ENCODE measurements at places on chromosomes 5 and 9.

DNA sequence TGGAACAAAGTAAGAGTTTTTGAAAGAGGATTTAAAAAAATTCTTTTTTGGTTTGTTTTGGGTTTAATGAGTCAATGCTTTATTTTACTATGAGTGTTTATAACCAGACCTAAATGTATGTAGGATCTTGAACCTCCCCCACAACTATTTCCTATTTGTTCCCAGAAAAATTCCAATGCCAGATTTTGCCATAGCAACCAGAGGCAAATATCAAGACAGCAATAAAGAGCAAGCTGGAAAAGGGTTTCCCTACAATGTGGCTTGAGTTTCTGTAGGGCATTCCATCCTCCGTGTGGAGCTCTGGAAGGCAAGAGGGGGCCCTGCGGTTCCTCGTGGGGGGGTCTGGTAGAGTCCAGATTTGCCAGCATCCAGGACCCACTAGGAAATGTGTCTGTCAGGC, 27.8 kb upstream of the GDNF start:
- no peak for DNase-seq

DNA sequence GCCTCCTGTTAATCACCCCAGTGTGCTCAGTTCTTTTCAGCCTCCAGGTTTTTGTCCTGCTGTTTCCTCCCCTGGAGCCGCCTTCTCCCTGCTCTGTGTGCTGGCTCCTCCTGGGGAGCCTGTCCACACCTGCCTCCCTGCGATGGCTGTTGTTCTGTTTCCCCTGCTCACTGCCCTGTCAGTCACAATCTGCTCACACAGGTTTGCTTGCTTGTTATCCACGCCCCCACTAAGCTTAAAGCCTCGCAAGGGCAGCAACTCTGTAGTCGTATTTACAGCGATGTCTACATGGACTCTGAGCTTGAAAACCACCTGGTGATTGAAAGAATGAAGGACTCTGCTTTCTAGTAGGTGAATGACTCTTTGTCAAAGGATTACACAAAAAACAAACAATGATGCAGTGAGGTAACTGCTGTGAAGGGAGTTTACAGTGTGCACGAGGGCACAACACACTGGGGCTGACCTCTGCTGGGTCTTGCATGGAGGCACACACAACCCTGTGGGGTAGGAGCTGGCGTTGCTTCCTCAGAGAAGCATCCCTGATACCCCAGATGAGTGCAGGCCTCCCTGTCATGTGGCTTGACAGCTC, 39.6 kb upstream of the TEX48 start:
- DNase-seq, result no peak

DNA sequence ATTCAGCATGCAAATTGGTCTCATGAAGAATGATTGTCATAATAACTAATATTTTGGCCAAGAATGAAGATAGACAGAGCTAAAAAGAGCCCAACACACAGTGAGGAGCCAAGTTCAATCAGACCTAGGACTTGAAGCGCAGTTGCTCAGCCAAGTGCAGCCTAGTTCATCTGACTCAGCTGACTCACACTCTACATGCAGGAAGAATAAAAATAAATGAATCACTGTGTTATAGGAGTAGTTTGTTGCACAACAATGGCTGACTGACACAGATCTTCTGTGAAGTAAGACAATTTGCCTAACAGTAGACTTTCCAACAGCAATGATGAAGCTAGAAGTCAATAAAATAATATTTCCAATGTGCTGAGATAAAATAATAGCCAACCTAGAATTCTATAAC, 261.5 kb downstream of the CEMIP2 start:
- DNase-seq, result no peak

- no peak for DNase-seq
Measured at GRCh38 chr9:76338418-76338817, 55.8 kb downstream of the RFK start.

GRCh38 chr9:76516350-76516749, 57.4 kb downstream of the GCNT1 start:
- no peak for DNase-seq

DNA sequence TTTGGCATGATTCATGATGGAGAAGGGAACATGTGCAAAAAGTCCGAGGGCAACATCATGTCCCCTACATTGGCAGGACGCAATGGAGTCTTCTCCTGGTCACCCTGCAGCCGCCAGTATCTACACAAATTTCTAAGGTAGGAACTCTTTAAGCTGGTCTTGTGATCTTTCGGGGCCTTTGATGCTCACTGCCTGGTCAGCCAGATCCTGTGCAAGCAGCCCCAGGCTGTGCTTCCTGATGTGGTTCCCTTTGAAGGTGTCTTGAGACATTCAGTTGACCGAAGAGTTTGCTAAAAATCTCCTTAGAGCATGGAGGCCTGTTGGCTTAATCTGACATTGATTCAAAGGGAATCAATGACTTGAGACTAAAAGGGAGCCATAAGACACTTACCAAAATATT, 60.0 kb downstream of the ADAMTS16 start:
- DNase-seq, result no peak

DNA sequence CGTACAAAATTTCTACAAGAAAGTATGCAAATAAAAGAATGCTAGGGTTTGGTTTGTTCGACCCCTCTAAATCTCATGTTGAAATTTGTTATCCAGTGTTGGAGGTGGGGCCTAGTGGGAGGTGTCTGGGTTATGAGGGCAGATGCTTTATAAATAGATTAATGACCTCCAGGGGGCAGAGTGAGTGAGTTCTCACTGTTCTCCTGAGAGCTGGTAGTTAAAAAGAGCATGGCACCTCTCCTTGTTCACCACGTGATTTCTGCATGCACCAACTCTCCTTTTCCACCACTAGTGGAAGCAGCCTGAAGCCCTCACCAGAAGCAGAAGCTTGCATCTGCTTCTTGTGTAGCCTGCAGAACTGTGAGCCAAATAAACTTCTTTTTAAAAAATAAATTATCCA, 50.4 kb upstream of the FAM170A start:
- no peak for DNase-seq

DNA sequence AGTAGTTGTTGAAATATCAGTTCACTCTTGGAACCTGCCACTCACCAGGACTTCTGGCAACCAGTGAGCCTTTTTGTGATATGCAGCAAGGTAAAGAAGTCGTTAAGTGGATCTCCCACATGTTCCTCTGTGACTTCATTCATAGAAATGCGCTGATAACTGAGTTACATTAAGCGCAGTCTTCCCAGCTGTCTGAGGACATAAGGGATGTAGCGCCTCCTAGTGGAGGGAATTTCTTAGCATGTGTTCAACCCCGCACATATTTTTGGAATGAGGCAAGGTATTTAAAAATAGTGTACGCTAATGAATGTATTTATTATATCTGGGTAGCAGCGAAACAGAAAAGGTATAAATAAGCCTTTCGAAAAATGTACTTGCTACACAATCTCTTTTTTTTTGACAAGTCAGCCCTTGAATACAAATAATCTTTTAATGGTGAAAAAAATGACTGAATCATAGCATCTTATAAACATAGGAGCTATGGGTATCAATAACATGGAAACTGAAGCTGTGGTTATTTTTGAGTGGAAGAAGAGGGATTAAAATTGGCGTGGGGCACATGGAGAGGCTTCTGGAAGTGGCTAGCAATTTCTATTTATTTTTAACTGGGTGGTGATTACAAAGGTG, 38.0 kb downstream of the PALM2AKAP2 start:
- DNase-seq, result peak; percentile 7

DNA sequence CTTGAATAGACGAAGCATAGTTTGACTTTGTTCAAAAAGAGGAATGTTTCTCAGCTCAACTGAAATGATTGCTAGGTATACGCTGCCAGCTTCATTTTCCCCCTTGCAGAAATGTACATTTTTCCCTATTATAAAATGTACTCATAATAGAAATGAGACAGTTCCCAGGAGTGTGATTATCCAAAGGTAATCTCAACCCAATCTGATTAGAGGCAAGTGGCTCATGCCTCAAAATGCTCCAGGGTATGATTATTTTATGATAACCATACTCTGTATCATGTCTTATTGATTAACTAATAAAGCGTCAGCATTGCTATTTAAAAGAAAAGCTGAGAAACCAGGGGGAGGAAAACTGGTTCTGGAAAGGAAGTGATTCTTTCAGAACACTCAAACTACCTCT, 54.9 kb upstream of the SMIM15 start:
- DNase-seq, result no peak

GRCh38 chr9:129899620-129900019, 64.4 kb downstream of the USP20 start:
- DNase-seq, result no peak

DNA sequence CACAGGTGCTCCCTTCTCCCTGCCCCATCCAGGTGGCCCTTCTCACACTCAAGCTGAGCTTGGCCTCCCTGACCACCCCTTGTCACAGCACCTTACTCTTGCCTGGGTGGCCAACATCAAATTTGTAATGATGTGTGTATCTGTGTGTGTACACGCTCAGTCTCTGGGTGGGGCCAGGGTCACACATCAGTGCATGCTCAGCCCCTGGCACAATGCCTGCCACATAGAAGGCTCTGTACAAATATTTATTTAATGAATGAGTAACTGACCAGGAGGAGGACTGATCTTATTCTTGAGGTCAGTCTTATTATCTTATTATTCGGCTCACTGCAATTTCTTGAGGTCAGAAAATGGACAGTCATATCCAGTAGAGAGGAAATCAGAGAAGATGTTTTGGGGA, 41.3 kb upstream of the HAND1 start:
- DNase-seq, result no peak

- DNase-seq, result no peak
Measured at GRCh38 chr5:8391911-8392310, 523.0 kb downstream of the MTRR start.

DNA sequence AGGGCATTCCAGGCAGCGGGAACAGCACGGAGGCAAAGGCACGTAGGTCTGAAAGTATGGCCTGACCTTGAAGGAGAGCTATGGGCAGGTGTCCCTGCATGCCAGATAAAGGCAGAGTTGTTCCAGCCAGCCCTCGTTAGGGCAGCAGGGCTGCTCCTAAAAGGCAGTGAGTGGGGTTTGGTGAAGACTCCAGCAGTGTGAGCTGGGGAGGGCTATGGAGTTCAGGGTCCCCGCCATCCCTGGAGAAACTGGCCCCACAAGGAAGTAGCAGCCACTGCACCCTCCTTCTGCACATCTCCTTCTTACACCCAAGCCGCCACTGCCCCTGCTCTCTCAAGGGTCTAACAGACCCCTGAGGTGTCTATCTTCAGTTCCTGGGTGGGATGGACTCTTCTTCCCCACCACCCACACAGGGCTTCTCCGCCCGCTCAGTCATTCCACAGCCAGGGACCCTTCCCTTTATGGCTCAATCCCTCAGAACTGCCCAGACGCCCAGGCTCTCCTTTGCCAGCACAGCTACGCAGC, 1.4 kb downstream of the AKNA start:
- DNase-seq, result no peak

- DNase-seq, result no peak
Measured at GRCh38 chr5:150209099-150209635, 19.3 kb downstream of the SLC6A7 start.

GRCh38 chr9:133134388-133135145, 13.5 kb upstream of the RALGDS start:
- no peak for DNase-seq

DNA sequence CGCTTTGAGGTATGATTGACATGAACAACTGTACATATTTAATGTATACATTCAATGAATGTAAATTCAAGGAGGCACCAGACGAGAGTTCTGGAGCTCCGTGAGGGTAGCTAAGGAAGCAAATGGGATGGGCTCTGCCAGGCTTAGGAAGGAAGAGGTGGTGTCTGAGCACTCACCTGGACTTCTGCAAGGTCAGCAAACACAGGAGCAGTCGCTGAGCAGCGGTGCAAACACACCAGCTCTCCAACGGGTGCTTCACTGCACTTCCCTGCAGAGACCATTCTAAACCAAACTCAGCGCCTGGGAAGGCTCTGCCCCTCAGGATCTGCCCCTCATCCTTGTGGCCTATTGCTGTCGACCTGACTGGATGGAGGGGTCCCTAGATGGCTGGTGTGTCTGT, 101.5 kb downstream of the COL23A1 start:
- DNase-seq, result no peak

DNA sequence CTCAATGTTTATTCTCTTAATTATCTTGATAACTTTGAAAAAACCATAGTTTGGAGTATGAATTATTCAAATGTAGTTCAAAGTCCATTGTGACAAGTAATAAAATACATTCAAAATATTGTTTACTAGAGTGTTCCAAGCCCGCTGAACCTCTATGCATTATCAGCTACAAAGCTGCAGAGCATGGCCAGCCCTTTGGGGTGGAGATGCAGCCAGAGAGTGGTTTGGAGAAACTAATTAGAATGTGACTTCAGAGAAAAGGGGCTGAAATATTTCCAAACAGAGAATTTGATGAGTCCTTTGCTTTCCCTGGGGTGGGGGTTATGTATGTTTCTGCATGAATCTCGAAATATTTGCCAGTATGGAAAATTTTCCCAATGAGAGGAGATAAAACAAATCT, 211.3 kb downstream of the NTRK2 start:
- DNase-seq, result no peak

GRCh38 chr9:38001430-38001829, 67.6 kb downstream of the SHB start:
- no peak for DNase-seq

GRCh38 chr5:115209279-115209678, 39.6 kb upstream of the TRIM36 start:
- DNase-seq, result peak; percentile 19

DNA sequence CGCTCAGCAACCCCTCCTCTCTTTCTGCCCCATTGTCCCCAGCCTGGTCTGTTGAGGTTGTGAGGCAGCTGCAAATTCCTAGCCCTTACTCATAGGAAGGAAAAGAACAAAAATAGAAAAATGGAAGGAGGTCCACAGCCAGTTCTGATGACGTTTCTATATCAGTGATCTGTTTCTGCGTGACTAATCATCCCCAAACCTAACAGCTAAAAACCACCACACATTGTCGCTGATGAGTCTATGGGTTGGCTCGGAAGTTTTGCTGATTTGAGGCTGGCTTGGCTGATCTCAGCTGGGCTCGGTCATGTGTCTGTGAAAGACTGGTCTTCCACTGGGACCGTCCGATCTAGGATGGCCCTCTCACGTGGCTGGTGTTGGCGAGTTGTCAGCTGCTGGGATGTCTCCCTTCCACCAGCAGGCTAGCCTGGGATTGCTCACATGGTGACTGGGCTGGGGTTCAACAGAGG, 200.6 kb upstream of the ZNF618 start:
- no peak for DNase-seq

DNA sequence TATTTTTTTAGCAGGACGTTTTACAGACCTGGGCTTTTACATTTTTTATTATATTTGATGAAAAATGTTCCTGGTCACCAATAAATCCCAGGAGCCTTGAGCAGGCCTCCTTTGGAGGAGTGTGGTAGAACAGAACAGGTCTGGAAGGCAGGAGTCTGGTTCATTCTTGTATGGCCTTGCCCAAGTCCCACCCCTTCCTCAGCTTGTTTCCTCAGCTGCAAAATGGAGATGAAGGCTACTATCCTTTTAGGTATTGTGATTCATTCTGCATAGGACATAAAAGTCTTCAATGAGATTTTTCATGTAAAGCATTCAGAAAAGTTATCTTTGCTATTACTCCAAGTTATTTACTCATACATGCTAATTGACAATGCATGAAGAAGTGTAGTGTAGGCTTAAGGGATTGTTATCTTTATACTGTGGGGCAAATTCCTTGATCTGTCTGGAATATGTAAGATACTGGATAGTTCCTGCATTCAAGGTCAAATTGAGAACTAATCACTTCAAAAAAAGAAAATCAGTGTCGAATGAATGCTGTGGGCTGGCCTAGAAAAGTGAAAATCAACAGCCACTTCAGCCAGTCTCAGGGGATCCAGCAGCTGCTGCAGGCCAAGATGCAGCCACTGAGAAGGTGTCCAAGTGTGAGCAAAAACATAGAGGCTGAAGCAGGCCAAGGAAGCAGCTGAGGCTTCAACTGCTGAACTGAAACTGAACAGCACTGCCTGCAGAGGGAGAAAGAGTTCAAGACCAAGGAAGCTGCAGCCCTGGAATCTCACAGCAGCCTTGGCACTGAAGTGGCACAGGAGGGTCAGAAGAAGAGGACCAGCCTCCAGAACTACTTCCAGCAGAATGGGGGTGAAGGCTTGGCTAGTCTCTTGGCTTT, 15.5 kb upstream of the SLC36A3 start:
- DNase-seq, result no peak

Data from GM12892 (cell line).